ENCODE measurements at places on chromosomes 16 and 17.

DNA sequence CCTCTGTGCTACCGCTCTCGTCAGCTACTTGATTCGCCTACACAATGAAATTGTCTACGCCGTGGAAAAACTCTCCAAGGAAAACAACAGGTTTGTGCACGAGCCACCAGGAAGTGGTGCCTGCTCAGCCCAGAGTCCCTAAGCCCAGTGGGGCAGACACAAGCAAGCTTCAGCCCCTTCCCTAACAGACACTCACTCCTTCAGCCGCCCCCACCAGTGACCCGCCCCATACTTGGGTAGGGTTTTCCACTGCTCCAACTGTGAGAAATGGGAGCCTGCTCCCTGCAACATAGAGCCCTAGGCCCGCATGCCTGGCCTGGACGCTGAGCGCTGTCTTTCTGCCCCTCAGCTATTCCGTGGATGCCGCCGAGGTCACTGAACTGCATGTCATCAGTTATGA, 28.6 kb upstream of the ENDOV start:
- no peak for DNase-seq

GRCh38 chr17:82913304-82914043, 73.7 kb upstream of the ZNF750 start:
- DNase-seq: no peak

- no peak for DNase-seq
Observed at GRCh38 chr16:17510567-17510966, 39.8 kb upstream of the XYLT1 start.

- no peak for DNase-seq
Observed at GRCh38 chr16:49545741-49546448, 172.3 kb downstream of the C16orf78 start.

GRCh38 chr16:17836868-17837602, 366.3 kb upstream of the XYLT1 start:
- no peak for DNase-seq

DNA sequence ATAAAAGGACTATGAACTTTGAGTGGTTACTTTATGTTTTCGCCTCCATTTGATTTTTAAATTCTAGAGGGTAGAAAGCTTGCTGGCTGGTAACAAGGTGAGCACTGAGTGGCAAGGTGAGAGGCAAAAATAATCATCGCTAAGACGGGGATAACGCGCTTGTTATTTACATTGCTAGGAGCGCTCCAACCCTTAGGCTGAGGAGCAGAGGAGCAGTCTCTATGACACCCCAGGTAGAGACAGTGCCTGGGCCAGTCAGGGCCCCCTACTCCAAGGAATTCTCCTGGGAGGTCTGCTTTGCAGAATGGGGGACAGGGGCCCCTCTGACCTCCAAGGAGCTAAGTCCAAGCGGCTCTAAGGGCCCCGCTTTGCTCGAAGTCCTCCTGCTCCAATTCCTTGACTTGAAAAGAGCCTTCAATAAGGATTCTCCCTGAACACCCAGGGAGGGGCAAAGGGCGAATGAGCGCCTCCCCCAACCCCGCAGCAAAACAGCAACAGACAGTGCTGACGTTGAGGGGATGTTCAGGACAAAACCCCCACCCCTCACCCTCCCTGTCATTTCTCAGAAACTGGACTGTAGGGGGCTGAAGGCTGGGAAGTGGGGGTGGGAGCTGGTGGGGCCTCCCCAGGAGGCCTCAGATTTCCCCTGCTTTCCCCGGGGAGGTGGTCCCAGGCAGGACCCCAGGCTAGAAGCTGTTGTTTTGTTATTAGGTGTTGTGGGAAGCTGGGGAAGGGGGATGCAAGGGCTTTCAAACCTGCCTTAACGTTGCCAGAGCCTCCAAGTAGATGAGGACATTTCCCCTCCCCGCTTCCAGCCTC, 10.2 kb upstream of the FOXF1 start:
- no peak for DNase-seq

- no peak for DNase-seq
Observed at GRCh38 chr16:49470513-49470991, 96.9 kb downstream of the C16orf78 start.

DNA sequence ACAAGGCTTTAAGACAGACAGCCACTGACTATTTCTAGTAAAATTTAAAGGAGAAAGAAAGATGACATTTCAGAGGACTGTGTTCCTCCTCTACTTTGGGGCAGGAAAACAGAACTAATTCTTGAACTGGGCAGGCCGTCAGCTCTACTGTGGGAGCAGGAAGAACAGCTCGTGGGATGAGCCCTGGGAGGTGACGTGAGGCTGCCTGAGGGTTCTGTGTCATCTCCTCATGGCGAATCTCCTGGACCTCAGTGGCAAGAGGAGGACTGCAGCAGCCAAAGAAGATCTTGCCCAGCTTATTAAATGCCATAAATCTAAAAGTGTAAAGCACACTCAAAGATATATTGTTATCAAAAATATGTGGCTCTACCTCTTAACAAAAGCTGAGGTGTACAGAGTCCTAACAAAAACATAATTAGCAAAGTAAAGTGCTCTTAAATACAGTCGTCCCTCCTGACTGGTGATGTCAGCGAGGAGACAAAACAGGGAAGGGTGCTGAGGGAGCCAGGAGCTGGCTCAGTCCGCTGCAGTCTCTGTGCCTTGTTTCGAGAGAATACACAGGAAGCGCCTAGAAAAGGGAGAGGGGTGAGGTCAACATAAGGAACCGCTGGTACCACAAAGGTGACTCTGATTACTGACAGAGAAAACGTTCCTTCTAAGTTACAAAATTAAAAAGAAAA, 58.0 kb downstream of the CREBBP start:
- DNase-seq: no peak

GRCh38 chr16:52411011-52411410, 135.9 kb downstream of the TOX3 start:
- no peak for DNase-seq

- no peak for DNase-seq
Observed at GRCh38 chr17:18318117-18318516, 3.0 kb downstream of the SMCR8 start.

- DNase-seq: no peak
Observed at GRCh38 chr17:30805944-30806456, 18.5 kb downstream of the CRLF3 start.

- no peak for DNase-seq
Observed at GRCh38 chr17:14427900-14428647, 127.2 kb downstream of the HS3ST3B1 start.

GRCh38 chr16:86995456-86995855, 321.7 kb downstream of the C16orf95 start:
- DNase-seq: no peak

- DNase-seq: no peak
Observed at GRCh38 chr17:16479264-16479663, 12.7 kb downstream of the LRRC75A start.

DNA sequence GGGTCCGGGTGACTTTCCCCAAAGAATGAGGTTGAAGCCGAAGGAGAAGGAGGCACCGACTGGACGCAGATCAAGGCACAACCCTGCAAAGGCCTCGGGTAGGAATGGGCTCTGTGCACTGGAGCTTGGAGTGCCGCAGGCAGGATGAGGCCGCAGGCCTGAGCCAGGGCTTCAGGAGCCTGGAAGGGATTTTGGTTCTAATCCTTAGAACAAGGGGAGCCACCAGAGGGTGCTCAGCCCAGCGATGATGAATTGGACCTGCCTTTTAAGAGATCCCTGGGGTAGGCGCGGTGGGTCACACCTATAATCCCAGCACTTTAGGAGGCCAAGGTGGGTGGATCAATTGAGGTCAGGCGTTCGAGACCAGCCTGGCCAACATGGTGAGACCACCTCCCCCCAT, 8.1 kb downstream of the CIBAR2 start:
- no peak for DNase-seq

DNA sequence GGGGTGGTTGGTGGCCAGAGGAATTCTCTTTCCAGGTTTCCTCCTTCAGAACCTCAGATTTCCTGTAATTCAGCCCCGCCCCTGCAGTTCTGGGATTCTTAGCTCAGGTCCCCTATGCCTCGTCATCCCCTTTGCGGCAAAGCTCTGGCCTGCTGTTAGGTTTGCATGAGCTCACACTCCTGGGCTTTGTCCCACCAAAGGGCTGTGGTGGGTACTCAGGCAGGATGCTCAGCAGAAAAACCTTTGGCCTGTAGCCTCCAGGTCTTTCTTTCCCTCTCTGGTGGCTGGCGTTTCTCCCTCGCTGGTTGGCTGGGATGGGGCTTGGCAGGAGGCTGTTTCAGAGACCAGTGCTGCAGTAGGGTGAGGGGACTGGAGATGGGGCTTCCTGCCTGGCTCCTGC, 9.6 kb upstream of the PLEKHG4 start:
- DNase-seq: no peak

DNA sequence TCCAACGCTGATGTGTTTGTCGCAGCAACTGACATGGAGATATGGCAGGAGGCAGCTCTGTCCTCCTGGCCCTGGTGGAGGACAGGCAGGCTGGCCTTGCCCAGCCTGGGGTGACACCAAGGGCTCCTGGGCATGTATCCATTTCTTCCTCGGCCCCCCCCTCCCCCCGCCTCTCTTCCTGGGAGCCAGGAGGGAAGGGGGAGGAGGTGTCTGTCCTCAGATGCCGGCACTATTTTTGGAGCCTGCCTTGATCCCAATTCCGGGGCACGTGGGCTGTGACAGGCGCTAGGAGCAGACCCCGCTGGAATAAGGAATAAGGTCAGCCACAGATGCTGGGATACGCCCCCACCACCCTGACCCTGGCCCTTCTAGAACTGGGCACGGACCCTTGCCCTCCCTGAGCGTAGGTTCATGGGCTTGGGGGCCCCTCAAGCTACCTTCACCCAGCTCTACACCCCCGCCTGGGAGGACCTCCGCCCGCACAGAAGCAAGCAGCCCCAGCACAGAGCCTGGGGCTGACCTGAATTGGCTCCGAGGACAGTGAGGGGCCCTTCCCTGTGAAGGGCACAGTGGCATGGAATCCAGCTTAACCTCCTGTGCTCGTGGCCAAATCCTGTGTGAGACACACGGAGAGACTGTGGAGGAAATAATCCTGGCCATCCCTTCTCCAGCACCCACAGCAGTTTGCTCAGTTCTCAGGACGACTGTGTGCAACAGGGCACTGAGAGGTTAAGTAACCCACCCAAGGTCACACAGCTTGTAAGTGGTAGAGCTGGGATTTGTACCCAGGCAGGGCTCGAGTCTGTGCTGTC, 24.1 kb downstream of the SEC14L5 start:
- DNase-seq: no peak

DNA sequence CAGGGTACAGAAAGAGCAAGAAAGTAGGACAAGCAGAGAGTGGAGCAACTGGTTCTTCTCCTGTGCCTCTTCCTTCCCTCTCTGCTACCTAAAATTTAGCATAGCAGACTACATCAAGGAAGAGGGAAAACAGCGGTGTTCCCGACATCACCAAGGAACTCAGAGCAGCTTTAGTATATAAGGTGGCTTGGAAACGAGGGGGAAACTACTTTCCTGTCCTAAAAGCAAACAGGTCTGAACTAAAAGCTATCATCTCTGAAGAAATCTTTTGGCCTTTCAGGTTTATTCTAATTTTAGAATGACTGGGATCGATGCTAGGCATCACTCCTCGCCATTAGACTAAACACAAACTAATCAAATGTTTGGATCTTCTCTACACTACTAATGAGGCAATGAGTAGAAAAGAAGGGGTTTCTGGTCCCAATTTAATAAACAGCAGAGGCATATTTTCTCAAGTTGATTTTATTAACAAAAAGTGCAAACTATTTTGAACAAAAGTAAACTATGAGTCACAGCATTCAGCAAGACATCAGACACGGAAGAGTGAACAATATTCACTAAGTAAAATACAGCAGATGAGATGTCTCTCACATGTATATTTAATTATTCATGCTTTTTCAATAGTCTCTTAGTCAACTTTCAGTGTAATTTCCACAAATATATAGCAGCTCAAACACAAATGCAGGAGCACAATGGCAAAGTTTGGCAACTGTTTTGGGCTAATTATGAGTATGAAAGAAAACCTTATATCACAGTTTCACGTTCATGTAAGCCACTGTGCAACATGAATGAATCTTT, 108.7 kb downstream of the TRIM37 start:
- no peak for DNase-seq

GRCh38 chr16:87851141-87851587, 18.1 kb downstream of the SLC7A5 start:
- DNase-seq: no peak

- DNase-seq: no peak
Observed at GRCh38 chr17:76432004-76432403, 20.9 kb downstream of the UBE2O start.

- DNase-seq: no peak
Observed at GRCh38 chr17:77476498-77476897, 335.7 kb downstream of the SEC14L1 start.

- no peak for DNase-seq
Observed at GRCh38 chr16:12965274-12965804, 63.9 kb downstream of the SHISA9 start.

- no peak for DNase-seq
Observed at GRCh38 chr17:49422714-49423113, 8.0 kb upstream of the PHB1 start.

DNA sequence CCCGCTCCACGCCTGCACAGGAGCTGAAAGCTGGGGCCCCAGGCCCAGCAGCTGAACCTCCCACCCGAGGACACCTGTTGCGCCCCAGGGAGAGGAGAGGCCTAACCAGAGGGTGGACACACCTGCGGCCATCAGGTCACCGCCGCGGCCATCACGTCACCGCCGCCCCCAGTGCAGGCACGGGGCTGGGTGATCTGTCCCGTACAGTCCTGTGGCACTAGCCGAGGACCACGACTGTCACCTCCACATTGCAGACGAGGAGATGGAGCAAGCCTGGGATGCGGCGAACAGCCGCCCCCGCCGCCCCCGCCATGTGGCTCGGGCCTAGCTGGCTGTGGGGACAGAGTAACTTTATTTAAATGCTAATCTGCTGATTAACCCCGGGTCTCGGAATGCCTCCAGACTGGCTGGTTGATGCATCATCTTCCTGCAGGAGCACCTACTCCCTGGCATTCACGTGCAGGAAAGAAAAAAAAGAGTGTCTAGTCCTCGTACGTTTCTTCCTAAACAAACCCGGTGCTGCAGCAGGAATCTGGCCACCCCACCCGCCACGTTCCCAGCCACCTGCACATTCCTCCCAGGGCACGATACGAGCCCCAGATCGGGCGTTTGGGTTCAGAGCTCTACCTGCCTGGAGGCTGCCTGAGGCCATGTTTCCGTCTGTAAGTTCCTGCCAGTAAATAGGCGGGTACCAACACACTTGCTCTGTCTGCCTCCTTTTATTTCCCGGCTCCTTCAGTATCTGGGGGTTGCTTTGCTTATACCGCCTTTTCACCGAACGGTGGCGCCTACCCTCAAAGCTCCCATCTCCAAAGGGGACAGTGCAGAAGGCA, 29.9 kb downstream of the PIEZO1 start:
- peak; percentile 69 for DNase-seq

- DNase-seq: no peak
Observed at GRCh38 chr16:12061336-12062055, 85.0 kb downstream of the SNX29 start.

DNA sequence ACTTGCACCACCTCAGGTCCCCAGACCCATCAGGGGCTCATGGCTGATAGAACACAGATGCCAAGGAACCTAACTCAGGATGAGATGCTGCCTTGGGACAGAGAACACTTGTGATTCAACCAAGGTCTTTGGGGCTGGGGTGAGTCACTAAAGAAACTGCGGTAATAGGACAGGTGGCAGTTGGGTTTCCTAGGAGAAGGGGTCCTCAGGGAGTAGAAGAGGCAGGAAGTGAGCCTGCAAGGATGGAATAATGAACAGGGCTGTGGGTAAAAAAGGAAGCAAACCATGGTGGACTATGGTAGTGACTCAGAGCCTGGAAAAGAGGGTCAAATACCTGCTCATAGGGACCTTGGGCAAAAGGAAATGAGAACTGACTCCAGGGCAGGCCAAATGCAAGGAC, 6.5 kb upstream of the PNPO start:
- no peak for DNase-seq

Data from SK-N-DZ (cell line).